ENCODE measurements at places on chromosomes 5 and 9.

GRCh38 chr9:110142253-110142652 is 65.7 kb downstream of the C9orf152 start:
- no peak for DNase-seq

DNA sequence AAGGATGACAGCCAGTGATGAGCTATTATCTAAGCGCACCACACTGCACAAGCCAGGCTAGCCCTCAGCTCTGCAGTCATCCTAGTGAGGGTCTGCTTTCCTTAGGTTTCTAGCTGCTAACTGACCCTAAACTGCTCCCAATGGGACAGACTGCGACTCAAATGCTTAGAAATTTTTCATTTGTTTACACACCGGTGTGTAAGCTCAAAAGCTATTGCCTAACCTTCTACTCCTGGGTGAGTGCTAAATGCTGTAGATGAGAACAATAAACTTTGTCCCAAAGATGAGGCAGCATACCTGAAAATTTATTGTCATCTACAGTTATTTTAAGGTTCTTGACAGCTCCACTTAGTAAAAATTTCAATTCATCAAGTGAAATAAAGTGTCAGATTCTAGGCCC is 311.4 kb downstream of the TMEM167A start:
- no peak for DNase-seq

DNA sequence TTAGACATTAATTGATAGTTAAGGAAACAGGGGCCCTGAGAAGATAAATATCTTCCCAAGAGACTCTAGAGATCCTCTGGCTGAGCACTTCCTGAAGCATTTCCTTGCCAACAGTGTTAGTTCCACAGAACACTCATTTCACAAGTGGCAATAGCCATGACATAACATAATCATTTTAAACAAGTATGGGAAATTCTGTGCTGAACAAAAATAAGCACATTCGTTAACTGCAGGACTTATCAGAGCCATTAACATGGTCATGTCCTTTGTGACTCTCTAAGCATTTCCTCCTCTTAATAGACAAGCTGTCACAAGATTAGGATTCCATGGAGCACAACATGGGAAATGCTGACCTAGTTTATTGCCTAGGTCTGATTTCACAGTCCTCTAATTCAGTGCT is 184.9 kb downstream of the SNX18 start:
- DNase-seq = no peak

- DNase-seq = no peak
These were observed 24.0 kb upstream of the C5orf63 start for GRCh38 chr5:127097278-127097677.

DNA sequence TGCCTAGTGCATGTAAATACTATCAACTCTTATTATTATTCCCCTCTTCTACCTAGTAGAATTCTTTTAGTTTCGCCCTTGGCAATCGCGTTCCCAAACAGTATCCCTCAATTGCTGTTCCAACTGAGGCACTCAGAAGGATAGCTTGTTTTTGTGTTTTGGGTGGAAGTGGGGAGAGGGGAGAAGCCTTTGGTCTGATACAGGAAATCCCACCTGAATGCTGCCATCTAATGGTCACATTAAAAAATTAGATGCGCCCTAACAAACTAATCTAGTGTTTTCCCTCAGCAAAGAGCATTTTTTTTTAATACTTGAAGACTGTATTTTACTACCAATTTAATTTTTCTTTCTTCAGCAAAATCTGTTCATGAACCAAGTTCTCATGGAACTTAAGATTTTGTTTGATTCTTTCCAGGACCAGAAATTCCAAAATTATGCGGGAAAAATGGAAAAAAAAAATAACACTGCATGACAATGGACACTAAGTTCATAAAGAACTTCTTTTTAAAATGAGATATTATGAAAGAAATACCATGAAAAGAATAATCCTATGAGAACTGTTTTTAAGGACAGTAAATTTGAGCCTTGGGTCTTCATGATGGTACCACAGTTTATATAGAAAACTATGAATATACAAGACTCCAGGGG is 22.2 kb upstream of the GLDC start:
- DNase-seq = peak; percentile 12

- DNase-seq = peak; percentile 93
These were observed 177.3 kb upstream of the FST start for GRCh38 chr5:53303105-53303504.

DNA sequence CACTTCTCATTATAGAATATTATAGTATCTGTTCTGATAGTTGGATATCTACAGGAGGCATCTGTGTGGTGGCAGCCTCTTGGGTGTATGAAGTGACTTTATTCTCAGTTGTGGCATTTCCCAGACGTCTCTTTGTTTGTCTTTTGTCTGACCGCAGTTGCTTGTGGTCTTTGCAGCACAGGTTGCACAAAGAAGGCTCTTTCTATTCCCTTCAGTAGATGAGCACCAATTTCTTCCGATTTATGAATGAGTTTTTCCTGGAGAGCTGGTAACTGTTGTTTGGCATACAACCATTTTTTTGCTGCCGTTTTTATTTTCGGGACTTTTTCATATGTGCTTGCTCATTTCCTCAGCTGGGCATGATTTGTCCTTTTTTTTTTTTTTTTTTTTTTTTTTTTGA is 56.4 kb upstream of the MYO10 start:
- DNase-seq = peak; percentile 75

- no peak for DNase-seq
These were observed 26.6 kb upstream of the CRB2 start for GRCh38 chr9:123329329-123329955.

- DNase-seq = no peak
These were observed 35.5 kb upstream of the ASS1 start for GRCh38 chr9:130409246-130409645.

- DNase-seq = no peak
These were observed 17.5 kb downstream of the PIK3R1 start for GRCh38 chr5:68233075-68233474.

DNA sequence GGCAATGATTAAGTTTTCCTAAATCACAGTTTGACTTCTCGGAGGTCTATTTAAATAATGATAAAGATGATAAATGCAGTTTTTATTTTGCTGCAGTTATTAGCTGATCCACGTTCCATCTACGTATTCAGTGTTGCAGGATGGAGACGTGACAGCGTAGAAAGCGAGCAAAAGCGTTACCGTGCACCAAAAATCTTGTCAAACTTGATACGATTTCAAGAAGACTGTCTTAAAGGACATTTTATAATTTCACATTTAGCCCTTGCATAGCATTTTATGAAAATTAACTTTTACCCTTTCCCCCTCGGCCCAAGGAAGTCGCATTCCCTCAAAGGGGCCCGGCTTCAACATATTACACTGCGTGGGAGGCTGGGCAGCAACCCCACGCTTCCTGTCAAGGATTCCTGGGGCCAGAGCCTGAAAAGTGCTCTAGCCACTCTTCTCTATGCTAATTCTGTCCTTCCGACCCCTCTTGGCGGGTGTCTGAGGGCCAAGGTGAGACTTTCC is 7.1 kb upstream of the PURA start:
- DNase-seq = no peak

DNA sequence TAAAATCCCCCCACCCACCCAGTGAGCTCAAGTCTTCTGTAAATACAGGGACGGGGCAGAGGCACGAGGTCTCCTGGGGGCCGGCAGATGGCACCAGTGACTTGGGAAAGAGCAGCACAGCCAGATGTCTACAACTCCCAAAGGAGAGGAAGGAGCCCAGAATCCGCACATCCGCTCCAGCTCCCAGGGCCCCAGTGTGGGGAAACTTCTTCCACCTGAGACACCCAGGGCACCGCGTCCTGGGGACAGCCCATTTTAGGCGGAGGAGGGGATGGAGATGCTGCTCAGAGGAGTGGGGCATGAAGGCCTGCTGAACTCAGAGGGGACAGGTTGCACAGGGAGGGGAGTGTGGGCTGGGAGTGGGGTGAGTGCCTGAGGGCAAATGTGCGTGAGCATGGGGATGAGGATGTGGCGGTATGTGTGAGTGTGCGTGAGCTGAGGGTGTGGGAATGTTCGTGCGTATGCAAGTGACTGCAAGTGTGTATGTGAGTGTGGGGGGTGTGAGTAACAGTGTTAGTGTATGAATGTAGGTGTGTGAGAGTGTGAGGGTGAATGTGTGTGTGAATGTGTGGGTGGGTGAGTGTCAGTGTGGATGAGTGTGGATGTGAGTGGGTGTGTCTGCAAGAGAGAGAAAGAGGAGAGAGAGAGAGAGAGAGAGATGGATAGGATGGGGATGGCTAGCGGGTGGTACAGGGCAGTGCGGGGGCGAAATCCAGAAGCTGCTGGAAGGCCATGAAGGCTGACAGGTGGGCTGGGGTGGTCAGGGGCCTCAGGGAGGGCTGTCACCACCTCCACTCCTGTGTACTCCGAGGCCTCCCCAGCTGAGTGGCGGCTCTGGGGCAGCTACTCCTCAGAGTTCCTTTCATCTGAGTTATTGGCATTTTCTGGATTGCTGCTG is 63.5 kb downstream of the DUSP1 start:
- peak; percentile 49 for DNase-seq

- peak; percentile 44 for DNase-seq
These were observed 57.0 kb downstream of the NREP start for GRCh38 chr5:111699976-111700375.

DNA sequence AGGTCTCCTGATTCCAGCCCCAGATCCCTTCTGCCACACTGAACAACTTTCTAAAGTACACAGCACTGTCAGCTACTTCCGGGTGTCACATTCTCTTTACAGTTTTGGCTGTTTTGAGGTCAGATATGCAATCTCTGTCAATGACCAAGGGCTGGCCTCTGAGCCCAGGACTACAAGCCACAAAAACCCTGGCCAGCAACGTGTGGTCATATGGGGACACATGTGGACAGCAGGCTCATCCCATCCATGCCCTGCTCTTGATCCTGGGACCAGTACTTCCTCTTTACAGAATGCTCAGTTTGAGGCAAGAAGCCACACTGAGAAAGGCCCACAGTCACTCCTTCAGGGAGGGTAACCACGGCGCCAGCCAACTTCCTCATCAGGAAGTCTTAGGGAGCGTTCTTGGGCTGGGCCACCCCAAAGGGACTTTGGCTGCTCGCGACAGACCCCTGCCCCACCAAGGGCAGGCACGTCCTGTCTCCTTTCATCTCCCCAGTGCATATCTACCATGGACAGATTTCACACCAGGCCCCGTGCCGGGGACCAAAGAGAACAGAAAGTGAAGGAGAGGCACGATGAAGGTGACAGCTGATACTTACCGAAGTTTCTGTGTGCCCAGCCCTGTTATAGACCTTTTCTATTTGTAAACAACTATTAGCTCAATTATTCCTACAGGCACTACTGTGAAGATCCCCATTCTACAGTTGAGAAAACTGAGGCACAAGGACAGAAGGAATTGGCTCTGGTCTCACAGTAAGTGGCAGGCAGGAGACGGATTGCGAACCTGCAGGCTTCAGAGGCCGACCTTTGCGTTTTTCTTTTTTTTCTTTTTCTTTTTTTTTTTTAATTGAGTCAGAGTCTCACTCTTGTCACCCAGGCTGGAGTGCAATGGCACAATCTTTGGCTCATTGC is 37.3 kb downstream of the STK10 start:
- DNase-seq = no peak

GRCh38 chr5:151733358-151734063 is 24.9 kb downstream of the ATOX1 start:
- peak; percentile 87 for DNase-seq

DNA sequence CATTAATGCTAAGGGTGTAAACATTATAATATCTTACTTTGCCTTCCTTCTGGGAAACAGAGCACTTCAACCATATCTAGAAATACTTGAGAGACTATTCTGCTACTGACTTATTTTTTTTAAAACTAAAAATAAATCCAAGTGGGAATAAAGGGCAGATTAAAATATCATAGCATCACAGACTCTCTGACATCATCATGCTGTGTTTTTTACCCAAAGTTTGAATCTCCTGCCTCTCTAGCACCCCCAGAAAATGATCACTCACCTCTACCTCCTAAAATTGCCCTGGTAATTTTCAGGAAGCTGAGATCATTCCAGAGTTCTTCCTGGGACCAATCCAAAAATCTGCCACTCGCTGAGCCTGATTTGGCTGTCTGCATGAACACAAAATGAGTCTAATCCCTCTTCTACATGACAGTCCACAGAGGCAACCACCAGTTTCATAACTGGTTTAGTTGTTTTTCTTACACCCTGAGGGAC is 813.8 kb upstream of the DMAC1 start:
- peak; percentile 3 for DNase-seq

- DNase-seq = no peak
These were observed 354.8 kb downstream of the TMEM232 start for GRCh38 chr5:110371725-110372041.

GRCh38 chr9:112559629-112560413 is 73.2 kb downstream of the KIAA1958 start:
- DNase-seq = peak; percentile 23

- DNase-seq = no peak
These were observed 24.6 kb upstream of the KIF2A start for GRCh38 chr5:62281411-62281810.

DNA sequence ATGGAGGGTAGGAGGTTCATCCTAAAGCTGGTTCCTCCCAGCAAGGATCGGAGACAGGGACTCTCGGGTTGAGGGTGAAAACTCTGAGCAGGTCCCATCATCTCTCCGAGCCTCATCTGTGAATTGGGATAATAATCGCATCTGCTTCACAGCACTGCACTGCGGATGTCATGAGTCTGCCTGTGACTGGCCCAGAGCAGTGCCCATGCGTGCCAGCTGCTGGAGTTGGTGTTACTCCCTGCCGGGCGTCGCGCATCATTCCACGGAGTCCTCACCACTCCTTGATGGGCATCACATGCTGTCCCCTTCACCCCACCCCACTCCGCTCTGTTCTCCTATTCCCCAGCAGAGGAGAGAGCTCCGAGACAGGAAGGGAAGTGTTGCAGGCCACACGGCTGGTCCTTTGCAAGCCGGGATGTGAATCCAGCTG is 35.1 kb upstream of the ORM1 start:
- no peak for DNase-seq

DNA sequence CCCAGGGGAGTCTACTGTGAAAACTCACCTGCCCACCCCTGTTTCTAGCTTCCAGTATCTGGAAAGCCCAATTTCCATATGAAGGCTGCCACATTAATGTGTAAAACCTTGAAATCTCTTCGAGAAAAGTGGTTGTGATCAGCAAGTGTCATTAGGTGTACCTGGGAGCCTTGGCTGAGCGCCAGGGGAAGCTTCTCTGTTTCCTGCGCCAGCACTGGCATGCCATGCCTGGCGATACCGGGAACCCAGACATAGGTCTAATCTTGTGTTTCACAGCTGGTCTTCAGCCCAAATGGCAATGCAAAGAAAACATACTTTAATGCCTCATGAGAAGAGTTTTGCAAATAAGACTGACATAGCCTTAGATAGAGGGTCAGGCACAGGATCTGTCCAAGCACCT is 101.6 kb downstream of the TENT4A start:
- no peak for DNase-seq

DNA sequence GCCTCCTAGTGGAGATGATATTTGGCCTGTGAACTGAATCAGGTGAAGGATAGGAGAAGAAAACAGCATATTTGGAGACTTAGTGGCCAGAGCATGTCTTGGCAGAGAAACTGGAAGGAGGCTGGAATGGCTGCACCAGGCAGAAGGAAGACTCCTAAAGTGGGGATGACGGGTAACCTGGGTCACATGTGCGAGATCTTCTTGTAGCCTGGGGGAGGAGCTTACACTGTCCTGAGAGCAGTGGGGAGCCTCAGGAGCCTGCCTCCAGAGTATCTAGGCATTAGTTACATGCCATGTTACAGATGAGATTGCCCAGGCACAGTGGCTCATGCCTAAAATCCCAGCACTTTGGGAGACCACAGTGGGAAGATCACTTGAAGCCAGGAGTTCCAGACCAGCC is 49.8 kb downstream of the JADE2 start:
- DNase-seq = no peak

Measured in astrocyte (in vitro differentiated cells and primary cell).